Left hindlimb (tissue), 1 donor: ENCODE measurements at places on chromosomes 13 and 19.

DNA sequence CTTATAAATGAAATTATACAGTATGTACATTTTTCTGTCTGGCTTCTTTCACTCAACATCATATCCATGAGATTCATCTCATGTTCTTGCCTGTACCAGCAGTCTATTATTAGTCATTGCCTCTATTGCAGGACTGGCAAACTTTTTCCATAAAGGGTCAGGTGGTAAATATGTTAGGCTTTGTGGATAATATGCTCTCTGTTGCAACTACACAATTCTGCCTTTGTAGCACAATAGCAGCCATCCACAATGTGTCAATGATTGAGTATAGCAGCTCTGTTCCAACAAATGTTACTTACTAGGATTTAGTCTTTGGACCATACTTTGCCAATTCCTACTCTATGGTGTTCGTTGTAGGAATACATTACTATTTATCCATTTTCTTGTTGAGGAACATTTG lies 304.4 kb downstream of the DCT start:
- no peak for DNase-seq

DNA sequence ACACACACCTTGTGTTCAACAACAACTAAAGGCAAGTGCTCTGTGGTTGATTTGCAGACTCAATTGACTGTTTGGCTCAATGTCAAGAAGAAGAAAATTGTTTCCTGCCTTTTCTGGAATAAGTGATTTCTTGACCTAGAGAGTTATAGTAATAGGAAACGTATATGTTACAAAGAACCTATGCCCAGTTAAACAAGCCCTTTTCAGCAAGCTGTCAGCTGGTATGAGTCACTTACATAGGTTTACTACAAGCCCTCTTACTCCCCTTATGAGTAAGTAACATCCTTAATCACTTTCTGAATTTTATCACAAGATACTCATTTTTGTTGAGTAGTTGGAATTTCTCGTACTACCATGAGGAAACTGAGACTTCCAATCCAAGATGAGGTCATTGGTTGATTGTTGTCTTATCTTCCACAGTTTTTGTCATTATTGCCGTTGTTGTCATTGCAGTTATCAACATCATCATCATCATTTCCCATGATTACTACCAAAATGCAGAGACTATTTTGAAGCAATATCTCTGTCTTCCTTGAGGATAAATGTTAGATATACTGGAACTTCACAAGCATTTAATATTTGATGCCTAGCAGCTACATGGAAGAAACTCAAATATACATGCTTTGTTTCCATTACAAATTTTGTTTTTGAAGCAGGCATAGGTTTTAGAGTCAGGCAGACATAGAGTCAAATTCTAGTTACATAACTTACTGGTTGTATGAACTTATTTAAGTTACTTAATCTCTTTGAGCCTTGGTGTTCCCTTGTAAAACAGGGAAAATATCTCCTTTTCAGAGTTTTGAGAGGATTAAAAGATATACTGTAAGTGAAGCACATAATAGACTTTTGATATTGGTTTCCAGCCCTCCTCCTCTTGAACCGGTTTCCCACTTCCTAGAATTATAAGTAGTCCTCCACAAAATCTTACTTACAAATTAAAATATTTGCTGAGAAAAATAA lies 106.0 kb downstream of the RAP2A start:
- no peak for DNase-seq

- no peak for DNase-seq
These were observed 372 bp downstream of the DNAAF3 start for GRCh38 chr19:55165952-55166529.

- DNase-seq, result no peak
These were observed 8.1 kb downstream of the POMP start for GRCh38 chr13:28666897-28667488.

DNA sequence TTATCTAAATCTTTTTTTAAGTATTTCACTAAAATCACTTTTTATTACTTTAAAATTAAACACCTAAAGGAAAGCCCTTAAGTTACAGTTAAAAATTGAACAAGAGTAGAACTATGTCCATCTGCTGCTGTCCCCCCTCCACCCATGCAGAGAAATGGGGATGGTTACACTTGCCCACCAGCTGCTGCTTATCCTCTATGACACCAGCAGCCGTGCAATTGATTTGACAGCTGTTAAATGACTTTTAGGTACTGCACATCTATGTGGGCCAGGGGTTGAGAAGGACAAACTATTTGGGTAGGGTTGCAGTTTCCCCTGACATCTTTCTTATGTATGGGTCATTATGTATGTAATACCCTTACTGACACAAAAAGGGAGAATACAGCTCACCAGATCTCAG lies 77.2 kb downstream of the TBC1D4 start:
- DNase-seq, result no peak

GRCh38 chr13:30108216-30108912 lies 199.0 kb downstream of the KATNAL1 start:
- DNase-seq, result no peak

- no peak for DNase-seq
These were observed 20.7 kb downstream of the PARP4 start for GRCh38 chr13:24491845-24492244.

DNA sequence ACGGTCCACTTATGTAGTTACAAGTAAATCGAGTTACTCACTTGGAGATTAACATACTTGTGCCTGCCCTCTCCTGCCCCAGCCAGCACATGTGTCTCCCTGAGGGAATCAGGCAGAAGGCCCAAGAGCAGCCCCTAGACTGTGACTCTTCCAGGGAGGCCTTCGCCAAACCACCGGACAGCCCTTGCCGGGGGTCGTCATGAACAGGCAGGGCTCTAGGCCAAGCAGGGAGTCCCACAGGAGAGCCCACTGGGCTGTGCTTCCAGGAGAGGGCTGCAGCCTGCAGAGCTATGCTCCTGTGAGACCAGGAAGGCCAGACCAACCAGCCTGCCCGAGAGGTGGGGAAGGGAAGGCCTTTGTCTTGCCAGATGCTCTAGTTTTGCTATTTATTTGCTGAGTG lies 283.3 kb downstream of the FOXO1 start:
- DNase-seq, result no peak

GRCh38 chr19:18704971-18705370 lies 21.5 kb downstream of the CRTC1 start:
- DNase-seq, result no peak

DNA sequence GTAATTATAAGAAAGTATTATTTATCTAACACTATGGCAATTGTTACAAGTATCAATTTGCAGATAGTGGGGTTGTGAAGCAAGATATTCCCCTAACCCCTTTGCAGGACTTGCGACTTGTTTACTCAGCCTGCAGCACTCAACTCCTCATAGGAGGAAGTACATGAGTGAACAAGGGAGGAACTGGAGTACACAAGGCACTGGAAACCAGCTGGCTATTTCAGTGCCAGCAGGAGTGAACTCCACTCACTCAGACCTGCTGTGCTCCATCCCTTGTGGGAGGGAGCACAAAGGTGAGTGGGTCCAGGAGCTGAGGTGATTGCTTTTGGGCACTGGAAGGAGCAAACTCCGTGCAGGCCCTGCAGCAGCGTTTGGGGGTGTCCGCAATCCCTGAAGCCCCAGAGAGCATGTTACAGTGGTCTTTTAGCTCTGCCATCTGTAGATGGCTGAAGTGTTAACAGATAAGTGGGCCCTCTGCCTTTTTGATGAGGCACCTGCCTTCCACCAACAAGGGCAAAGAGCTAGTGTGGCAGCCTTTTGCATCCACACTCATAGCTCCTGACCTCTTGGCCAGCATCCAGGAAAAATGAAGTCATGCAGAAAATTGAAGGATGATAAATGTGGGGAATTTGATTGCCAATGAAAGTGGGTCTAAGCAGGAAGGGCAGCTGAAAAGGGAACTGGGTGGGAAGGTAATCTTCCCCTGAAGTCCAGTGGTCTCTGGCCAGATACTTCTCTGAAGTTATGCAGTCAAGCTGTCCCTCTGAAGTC lies 802.2 kb upstream of the MIR17HG start:
- no peak for DNase-seq

- DNase-seq, result no peak
These were observed 170.4 kb upstream of the UBL3 start for GRCh38 chr13:30020726-30021312.

DNA sequence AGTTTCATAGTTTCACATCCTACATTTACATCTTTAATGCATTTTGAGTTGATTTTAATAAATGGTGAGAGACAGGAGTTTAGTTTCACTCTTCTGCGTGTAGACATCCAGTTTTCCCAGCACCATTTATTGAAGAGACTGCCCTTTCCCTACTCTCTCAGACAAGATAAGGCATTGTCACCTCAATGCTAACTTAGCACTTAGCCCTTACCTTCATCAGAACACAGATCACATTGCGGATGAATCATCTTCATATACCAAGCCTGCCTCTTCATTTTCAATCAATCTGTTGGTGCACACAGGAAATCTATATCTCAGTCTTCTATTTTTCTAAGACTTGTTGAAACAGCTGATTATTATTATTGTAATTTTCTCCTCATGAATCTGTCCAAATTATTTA lies 396.6 kb upstream of the NBEA start:
- DNase-seq, result no peak

DNA sequence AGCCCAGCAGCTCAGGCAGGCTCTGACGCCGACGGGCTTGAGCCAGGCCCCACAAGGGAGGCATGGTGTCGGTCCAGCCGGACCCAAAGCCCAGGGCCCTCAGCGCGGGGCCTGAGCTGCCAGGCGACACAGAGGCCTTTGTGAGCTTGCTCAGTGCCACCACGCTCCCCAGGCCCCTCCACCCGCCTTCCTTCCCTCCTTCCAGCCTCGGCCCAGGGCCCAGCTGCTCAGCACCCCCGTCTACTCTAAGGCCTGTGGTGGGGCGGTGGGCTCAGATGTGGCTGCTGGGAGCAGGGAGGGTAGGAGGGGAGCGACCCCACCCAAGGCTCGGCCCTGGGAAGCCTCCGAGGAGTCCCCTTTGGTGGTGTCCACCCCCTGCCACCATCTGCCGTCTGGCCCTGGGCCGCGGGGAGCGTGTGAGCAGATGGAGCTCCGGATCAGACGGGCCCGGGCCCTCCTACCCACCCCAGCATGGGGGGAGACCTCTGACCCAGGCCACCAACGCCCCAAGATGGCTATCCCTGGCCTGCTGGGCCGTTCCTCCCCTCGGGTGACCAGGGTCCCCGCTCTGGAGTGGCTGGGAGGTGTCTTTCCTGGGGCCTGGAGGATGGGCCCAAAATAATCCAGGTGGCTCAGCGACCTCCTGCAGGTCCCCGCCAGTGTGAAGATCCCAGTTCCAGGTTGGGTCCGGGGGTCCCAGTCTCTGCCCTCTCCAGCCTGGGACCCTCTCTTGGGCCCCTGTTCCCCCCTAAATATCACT lies 7.8 kb downstream of the ZBTB7A start:
- no peak for DNase-seq

DNA sequence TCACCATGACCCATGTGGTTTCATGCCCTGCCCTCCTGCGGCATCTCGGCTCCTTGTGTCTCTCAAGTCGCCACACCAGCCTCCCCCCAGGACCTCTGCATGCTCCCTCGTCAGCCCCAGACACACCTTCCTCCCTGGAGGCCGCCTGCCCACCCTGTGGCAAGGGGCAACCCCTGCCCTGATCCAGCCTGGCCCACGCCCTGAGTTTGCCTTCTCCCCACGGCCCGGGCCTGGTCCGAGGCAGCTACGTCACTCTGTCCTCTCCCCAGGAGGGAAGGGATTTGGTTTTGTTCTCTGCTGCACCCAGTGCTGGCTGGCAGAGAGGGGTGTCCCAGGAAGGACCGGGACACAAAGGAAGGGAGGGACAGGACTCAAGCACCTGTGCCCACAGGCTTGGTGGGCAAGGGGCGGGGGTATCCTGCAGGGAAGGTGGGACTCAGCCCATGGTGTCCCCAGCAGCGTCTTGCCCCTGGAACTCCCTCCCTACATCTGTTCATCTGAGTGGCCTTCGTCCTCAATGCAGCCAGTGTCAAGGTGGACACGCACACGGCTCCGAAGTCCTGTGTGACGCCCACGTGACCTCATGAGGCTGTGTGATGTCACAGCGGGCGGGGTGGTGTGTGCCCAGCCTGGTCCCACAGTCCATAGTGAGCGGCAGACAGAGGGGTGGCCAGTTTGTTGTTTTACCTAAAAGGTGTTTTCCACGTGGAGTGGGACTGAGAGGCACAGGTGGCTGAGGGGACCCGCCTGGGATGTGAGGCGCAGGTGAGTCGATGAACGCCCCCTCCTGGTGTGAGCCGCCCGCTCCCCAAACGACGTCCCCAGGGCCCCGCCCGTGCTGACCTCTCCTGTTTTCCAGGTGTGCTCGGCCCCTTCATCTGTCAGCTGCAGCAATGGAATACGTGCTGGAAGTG lies at the start of gene TEX29:
TSS of gene TEX29 (plus strand) at position 645 of the 914 bp plus-strand sequence. CDS start at position 894, 249 bp downstream.
- DNase-seq, result no peak
